ENCODE measurements at places on chromosomes 5 and 9. TPM values are rescaled to one million over a fixed set of nuclear protein-coding genes. Genes with fewer than 3 reads are reported as not detected.

GRCh38 chr5:131550606-131551005, 84.4 kb downstream of the RAPGEF6 start:
- DNase-seq: no peak

DNA sequence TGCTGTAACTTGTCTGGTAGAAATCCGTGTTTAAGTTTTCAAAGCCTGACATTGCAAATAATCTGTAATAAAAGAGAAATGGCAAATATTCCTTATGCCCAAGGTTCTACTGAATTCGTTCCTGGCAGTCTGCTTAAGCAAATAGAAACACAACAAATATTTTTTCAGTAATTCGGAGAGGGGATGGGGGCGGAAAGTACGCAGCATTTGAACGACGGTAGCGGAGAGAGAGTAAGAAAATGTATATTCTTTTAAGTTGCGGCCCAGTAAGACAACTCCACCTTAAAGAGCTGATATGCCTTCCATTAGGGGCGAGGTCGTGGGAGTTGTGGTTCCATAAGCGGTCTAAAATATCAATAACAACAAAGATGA, 569 bp downstream of the YIPF5 start:
- DNase-seq: no peak

DNA sequence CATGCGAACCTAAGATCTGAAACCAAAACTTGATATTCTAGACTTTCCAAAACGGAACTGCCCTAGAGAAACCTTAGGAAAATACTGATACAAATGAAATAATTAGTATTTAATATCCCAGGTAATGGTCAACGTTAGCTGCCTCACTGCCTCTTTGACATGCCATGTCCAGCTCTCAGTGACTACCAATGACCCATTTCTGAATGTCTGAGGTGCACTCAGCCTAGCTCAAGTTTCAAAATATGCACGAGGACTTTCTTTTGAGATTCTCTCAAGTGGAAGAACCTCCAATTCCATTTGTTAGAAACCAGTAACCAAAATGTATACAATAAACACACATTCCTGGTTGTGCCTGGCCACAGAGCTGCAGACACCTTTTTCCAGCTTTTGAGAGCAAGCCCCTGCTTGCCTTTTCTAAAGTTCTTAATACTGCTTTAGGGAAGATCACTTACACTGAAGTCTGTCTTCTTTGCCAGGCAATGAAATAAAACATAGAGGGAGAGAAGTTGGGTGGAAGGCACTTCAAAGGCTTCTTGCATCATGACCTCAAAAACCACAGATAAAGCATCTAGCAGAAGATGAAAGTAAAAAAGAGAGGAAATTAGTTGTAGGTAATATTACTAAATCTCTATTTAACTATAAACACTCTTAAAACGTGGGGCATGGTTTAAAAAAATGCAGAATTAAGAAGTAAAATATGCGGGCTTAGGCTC, 87.9 kb downstream of the MRPS27 start:
- no peak for DNase-seq

- DNase-seq: no peak
Observed at GRCh38 chr5:154273028-154273617, 82.6 kb downstream of the GALNT10 start.

MEIKIN gene
- not detected for polyA plus RNA-seq

- no peak for DNase-seq
Observed at GRCh38 chr9:353077-353476, 138.4 kb downstream of the DOCK8 start.

DNA sequence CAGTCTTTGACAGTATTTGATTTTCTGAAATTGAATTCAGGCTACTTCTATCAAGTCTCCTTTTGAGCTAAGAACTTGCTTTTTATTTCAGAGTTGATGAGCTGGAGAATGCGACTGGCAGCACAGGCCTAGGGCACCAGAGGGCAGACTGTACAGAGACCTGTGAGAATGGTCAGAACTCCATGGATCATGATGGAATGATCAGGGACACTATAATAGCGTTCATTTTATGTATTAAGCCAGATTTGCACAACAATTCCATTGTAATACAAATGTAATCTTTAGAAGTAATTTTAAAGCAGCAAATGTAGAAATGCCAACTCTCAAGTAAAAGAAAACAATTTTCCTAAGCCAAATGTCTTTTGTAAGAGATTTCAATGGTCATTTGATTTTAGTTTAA, 902.4 kb downstream of the NR2F1-AS1 start:
- DNase-seq: no peak

DNA sequence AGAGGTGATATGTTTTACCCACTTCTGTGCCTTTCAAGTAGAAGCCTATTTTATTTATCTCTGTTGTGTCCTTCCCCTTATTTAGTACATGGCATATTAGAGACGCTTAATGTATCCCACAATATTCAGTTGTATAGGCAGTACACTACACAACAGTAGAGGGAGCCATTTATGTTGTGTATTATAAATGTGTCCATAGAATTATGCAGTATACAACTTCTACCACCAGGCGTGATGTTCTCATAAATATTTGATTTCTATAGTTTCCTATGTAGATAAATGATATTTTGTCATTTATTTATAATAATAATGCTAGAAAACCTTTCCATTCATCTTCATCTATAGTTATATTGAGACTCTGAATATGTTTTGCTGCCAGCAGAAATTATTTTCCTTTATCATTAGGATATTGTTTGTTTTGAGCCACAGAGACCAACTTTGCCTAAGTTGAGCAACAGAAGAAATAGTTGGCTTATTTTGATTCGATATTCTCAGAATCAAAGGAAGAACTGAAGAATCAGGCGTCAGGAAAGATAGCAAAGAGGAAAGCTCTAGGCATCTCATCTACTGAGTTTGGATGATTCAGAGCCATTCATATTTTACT, 81.7 kb downstream of the ADAMTS19 start:
- no peak for DNase-seq

- DNase-seq: no peak
Observed at GRCh38 chr9:573691-574410, 267.6 kb upstream of the DMRT1 start.

GRCh38 chr9:35489313-35490154, at the start of gene RUSC2:
Gene RUSC2, plus strand, starts transcription at chr9:35490111. Its CDS starts 56,411 bp downstream, at chr9:35546522.
- peak; percentile 55 for DNase-seq

FABP6 gene
- 0.68 TPM for polyA plus RNA-seq

DNA sequence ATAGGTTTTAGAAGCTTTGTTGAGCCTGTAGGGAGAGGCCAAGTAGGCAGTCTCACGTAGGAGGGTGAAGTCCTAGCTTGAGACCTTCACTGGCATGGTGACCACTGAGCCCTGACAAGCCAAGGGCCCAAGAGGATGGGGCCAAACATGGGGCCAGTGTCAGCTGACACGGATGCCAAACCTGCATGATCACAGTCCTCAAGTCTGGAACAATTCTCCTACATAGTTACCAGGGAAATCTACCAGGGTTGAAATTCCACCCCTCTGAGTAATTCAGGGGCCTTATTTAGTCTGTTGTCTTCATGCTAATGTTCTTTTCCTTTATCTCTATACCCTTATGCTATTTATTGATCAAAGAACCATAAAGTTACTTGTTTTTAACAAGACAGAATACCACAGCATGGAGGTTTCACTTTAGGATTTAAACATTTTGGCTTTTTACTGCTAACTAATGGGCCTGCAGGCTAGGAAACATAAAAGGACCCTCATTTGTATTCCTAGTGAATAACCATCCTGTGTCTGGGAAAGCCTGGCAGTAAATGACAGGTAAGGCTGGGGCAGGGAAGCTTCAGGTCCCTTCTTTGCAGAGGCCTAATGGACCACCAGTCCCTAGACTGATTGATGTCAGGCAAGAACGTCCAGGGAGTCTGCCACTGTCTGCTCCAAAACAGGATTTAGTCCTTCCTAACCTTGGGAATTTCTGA, 140.8 kb downstream of the FGF1 start:
- DNase-seq: no peak

PCDHA1 gene
- polyA plus RNA-seq: 0.03 TPM

DNA sequence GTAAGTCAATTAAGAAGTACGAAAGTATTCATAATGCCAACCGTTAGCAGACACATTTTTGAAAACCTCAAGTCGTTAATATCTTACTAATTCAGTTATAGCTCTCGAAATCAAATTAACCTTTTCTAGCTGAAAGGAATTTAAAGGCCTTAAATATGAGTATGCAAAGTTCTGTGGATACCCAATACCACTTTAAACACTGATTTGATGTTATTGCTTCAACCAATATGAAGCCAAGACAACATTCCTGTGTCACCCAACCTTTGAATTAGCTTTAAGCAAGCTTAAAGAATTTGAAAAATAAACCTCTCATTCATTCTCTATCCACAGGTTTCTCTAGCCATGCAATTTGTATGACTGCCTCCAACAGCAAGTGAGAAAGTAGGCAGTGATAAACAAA, 204.5 kb downstream of the MCTP1 start:
- no peak for DNase-seq

DNA sequence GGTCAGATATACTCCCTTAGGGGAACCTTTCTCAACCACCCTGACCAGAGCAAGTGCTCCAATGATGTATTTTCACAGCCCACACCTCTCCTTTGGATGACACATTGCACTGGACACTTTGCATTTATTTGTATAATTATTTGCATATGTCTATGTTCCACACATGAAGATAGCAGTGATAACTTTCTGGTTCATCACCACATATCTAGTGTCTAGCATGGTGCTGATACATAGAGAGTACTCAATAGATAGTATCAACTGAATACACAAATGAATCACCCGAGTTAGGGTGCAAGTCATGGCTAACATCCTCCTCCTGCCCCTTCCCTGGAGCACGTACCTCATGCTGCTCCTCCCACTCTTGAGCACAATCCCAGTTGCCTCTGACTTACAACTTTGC, 617.6 kb downstream of the EBF1 start:
- DNase-seq: no peak

DNA sequence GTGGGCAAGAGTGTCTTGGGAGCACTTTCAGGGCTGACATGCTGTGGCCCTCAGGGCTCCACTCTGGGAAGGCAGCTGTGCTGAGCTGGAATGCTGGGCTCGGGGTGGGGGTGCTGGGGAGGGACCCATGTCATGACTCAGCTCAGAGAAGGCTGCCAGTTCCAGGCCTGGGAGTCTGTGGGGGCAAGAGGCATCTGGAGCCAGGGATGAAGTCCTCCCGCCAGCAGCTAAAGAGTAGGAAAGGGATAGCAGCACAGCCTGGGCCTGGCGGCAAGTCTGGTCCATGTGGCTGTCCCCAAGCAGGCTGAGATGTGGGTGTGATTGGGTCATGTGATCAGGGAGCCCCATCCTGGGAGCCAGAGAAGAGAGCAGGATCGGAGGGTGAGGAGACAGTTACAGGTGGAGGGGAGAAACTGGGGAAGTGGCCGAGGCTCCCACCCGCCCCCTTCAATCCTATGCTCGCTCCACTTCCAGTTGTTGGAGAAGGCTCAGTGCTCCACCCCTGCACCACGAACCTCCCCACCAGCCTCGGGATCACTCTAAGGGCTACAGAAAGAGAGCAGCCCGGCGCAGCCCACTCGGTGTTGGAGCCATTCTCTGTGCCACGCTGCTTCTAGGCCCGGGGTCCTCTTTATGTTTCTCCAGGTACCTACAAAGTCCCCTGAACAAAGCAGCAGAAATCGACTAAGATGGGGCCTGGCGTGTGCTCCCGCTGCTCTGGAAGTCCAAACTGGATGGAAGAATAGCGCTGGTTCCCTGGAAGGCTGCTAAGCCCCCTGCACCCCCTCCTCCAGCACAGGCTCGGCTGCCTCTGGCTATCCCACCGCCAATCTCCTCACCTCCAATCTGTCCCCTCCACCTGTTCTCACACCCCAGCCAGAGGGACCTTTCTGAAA, 12.0 kb downstream of the PDGFRB start:
- DNase-seq: no peak

- DNase-seq: no peak
Observed at GRCh38 chr5:37857696-37858095, 17.9 kb upstream of the GDNF start.

GRCh38 chr9:109971226-109971625, 191.2 kb downstream of the PALM2AKAP2 start:
- DNase-seq: no peak

GPRIN1 gene
- 0.42 TPM for polyA plus RNA-seq

DNA sequence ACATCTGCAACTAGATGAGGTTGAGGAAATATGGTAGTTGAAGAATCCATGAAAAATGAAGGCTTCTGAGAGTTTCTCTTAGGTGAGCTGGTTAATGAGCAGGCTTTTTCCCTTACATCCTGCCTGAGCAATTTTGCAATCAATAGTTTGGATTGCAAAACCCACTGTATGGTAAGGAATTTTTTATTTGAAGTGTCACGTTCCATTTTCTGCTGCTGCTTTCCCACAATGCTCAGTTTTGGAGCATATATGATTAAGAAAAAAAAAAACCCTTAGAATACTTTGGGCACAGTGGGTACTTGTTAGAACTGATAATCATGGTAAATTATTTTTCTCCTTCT, 144.2 kb downstream of the PCSK1 start:
- no peak for DNase-seq

GRCh38 chr5:39624268-39624886, 199.6 kb upstream of the DAB2 start:
- DNase-seq: peak; percentile 77

MEGF9 gene
- 9.7 TPM for polyA plus RNA-seq

GRCh38 chr9:97703437-97704344, 6.6 kb upstream of the XPA start:
- peak; percentile 6 for DNase-seq

GRCh38 chr9:68804911-68805889, 100.2 kb downstream of the PIP5K1B start:
- no peak for DNase-seq

DNA sequence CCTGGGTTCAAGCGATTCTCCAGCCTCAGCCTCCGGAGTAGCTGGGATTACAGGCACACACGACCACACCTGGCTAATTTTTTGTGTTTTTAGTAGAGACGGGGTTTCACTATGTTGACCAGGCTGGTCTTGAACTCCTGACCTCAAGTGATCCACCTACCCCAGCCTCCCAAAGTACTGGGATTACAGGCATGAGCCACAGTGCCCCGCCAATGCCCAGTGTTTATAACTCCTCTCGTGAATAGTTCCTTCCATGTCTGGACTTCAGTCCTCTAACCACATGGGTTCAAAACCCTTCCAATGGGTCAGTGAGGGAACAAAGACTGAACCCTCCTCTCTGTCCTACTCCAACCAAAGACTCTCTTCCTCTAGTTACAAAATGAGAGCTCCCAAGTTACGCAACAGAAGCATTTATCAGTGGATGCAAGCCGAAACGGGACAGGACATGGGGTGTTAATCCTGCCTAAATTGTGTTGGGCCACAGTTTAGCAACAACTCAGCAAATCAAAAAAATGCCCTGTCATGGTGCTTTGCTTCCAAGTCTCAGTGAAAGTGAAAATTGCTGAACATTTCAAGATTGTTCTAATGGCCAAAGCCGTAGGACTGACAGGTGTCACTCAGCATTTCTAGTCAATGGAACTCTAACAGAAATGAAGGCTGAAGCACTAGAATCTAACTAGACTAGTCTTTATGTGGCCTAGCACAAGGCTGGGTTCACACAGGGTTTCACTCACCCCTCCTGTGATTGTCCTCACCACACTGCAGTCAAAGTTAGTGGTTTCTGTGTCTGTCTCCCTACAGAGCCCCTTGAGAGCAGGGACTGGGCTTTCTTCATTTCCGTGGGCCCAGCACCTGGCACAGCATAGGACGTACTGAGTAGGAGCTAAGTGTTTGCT, 3.2 kb upstream of the TMEM245 start:
- DNase-seq: no peak

- no peak for DNase-seq
Observed at GRCh38 chr9:121393318-121393717, 23.3 kb upstream of the STOM start.

CATSPER3 gene
- polyA plus RNA-seq: 0.72 TPM

GRCh38 chr5:135568923-135569360, 9.8 kb downstream of the CXCL14 start:
- peak; percentile 36 for DNase-seq

GRCh38 chr5:141641634-141642267, 5.0 kb downstream of the RELL2 start:
- DNase-seq: no peak

PTGDS gene
- polyA plus RNA-seq: 71.8 TPM

NLN gene
- polyA plus RNA-seq: 4.4 TPM

ACSL6 gene
- 0.42 TPM for polyA plus RNA-seq

ENG gene
- 196 TPM for polyA plus RNA-seq
